ENCODE measurements at places on chromosomes 6 and 20. TPM values are rescaled to one million over a fixed set of nuclear protein-coding genes. Genes with fewer than 3 reads are reported as not detected.

ATAT1 gene
- 59.4 TPM for polyA plus RNA-seq

MEI4 gene
- 1.8 TPM for polyA plus RNA-seq

RCAN2 gene
- polyA plus RNA-seq: 22.4 TPM

TMEM170B gene
- polyA plus RNA-seq: 9.5 TPM

LRFN2 gene
- polyA plus RNA-seq: 1.1 TPM

Data from renal pelvis (tissue), 12 donors.